ENCODE measurements at places on chromosomes 4 and X. TPM values are rescaled to one million over a fixed set of nuclear protein-coding genes. Genes with fewer than 3 reads are reported as not detected.

- peak; percentile 21 for DNase-seq
These were observed 172.2 kb downstream of the HS6ST2 start for GRCh38 chrX:132786217-132786616.

GRCh38 chrX:48531358-48531959 lies 8.1 kb upstream of the TBC1D25 start:
- DNase-seq, result peak; percentile 82

DNA sequence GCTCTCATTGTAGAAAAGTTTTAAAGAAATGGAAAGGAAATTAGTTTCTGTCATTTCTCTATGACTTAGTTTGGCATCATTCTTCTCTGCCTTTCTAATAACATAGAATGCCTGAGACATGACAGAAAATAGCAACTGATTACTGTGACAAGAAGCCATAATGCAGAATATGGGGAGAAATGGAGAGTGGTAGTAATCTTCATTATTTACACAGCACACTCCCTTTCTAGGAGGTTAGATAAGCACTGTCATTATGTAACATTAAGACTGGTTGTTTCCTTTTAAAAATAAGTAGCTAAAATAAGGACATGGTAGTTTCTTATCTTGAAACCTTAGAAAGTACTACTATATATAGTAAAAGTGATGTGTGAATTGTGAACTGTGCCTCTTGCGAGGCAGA lies 1227.9 kb upstream of the PABPC4L start:
- DNase-seq, result no peak

DNA sequence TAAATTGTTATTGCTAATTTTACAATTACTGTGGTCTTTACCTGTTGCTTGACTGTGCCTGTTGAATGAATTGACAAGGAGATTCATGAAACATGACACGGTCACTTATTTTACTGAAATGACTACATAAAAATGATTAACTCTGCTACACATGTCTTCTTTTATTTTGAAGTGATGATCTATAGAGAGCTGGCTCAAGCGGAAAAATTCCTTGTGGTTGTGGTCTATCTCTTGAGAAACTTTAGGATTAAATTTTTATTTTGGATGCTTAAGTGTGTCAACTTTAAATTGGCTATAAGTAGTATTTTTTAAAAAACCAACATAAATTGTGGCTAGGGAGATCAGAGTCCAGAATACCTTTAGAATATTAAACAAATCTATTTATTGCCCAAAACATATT lies 131.8 kb upstream of the PITX2 start:
- peak; percentile 11 for DNase-seq

The AFM gene
- total RNA-seq, result not detected

The ADH1B gene
- not detected for total RNA-seq

The FAM184B gene
- 0.54 TPM for total RNA-seq

The N4BP2 gene
- 12.1 TPM for total RNA-seq

The TRIM61 gene
- total RNA-seq, result 1.4 TPM

- DNase-seq, result no peak
These were observed 412.1 kb downstream of the UBE2NL start for GRCh38 chrX:144295921-144296320.

- DNase-seq, result peak; percentile 48
These were observed 248.9 kb upstream of the UGT8 start for GRCh38 chr4:114349543-114350175.

The SGMS2 gene
- 48.3 TPM for total RNA-seq

DNA sequence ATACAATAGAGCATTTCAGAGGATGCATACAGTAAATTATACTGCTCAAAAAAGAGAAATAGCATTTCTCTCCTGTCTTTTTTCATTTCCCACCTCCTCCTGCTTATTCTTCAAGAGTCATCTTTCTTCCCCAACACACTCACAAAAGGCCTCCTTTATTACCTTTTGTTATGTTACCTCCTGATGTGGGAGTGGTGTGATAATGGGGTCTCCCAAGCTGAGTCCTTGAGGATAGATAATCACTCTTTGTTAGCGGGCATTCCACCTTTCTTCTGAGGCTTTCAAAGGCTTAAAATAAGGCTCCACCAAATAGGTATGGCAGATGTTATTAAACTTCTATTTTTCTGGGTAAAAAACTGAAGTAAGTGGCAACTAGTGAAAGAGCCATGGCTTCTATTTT lies 159.8 kb downstream of the CPEB2 start:
- DNase-seq, result no peak

GRCh38 chr4:163744861-163745260 lies 250.4 kb downstream of the TMA16 start:
- DNase-seq, result no peak

DNA sequence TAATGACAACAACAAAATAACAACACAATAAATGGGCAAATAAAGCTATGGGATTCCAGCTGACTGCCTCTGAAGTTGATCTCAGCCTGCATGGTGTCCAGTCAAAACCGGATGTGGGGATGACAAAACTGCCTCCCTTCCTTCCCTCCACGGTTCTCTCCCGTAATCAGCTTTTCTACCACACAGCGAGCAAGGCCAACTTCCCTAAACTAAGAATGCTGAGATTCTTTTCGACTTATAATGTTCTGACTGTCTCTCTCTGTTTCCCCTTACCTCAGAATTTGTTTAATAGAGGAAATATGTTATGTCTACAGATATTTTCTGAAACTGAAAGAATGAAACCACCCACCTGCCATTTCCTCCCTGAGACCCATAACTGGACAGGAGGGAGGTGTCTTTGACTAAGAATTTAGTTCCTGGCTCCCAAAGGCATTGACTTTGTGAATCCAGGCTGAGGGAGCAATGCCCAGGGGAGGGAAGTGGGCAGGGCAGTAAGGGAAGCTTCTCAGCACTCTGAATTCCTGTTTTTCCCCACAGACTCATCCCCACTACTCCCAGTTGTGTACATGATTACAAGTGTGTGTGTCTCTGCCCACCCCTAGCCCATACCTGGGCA lies 1.0 kb upstream of the TLR1 start:
- no peak for DNase-seq

The PROM1 gene
- 34.5 TPM for total RNA-seq

GRCh38 chr4:87033902-87034301 lies 99.1 kb downstream of the AFF1 start:
- DNase-seq, result no peak

The MAOA gene
- total RNA-seq, result 2.5 TPM

DNA sequence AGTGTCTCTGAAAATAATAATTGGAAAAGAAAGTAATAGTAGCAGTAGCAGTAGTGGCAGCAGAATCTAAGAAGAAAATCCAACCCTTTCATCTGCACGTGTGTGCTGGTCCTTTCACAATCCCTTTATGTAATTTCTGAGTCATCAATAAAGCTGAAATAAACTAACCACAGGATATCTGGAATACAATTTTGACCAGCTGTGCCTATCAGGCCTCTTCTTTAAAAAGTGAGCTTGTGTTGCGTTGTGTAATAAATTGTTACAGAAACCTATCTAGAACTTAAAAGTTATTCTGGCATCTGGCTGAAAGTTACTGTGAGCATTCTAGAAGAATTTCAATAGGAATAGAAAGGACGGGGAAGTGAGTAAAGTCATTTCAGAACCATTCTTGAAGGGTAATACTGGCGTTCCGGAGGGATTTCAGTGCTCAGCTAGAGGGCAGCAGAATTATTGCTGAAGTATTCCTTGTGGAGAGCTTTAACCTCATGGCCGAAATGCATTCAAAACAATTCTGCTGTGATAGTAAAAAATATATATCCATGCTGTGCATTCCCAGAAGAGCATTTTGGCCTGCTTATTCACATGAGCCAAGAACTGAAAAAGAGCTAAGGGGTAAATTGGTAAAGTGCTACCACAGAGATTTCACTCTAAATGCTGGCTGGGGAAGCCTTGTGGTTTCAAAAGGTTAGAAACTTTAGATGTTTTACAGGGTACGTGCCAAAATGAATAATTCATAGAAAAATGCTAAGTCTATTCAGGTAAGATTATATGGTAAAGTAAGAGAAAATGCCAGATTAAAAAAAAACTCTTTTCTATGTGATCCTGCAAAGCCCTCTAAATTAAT lies 260.6 kb downstream of the NKX6-1 start:
- DNase-seq, result peak; percentile 68

The LGI2 gene
- total RNA-seq, result 0.27 TPM

DNA sequence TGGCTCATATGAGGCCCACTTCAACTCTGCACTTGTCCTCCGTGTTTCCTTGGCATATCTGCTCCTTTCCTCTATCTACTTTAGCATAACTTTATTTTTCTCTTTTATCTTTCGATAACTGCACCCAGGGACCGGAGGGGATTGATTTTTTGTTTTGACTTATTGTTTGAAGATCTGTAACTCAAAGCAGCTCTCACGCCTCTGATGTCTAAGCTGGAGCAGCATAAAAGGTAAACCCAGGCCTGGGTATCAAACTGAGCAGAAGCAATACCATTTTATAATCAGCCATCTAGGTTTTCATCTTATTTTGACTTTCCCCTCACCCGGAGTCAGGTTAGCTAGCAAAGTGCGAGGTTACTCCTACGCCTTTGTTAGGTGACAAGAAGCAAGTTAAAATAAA lies 28.4 kb downstream of the LEF1 start:
- DNase-seq, result no peak

DNA sequence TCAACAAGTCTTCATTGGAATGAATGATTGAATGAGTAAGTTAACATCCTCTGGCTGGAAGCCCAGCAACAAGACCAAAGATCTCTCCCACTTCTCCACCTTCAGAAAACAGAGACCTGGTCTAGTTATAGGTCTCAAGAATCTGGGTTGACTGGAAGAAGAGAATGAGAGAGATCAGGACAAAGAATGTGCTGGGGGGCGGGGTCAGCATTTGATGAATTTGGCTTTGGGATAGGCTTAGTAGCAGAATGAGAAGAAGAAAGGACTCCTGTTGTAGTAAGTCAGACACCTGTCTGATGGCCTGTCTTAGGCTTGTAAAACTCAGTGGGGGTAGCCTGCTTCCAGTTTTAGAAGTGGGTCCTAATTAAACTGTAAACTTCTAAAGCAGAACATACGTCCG lies 51.0 kb downstream of the TRIM2 start:
- no peak for DNase-seq

- DNase-seq, result no peak
These were observed 59.6 kb upstream of the BMPR1B start for GRCh38 chr4:94698187-94698586.

All from astrocyte (in vitro differentiated cells and primary cell).